HFFc6 (cell line): ENCODE measurements at places on chromosomes 7 and 10. TPM values are rescaled to one million over a fixed set of nuclear protein-coding genes. Genes with fewer than 3 reads are reported as not detected.

GRCh38 chr10:2620827-2621521 is 446.4 kb upstream of the PFKP start:
- no peak overlapping the region for H3K27ac ChIP-seq
- no peak for DNase-seq
- no peaks in the 10 kb centered on the region for H3K4me1 ChIP-seq
- peaks cover 1% of the 10 kb centered on the region for H3K27me3 ChIP-seq

- H3K36me3 ChIP-seq: peaks cover 18% of the 10 kb centered on the region
- H3K27me3 ChIP-seq: peaks cover 1% of the 10 kb centered on the region; the same call in 1 of the 2 replicates
- no peak overlapping the region; the same call in 1 of the 2 replicates for H3K27ac ChIP-seq
- no peak for DNase-seq
- H3K4me1 ChIP-seq: peaks cover 34% of the 10 kb centered on the region
Observed at GRCh38 chr7:141011443-141011842, 3.3 kb downstream of the MRPS33 start.

The UPF2 gene
- total RNA-seq: 20.3 to 24.1 TPM (median 23.4 TPM) in 3 replicates

- H3K4me3 ChIP-seq: no peak overlapping the region; the same call in 1 of the 2 replicates
- no peak overlapping the region for H3K27ac ChIP-seq
- no peaks in the 10 kb centered on the region for H3K27me3 ChIP-seq
Observed at GRCh38 chr10:78304091-78305045, 270.7 kb downstream of the RPS24 start.
